ENCODE measurements at places on chromosomes 5 and 9.

DNA sequence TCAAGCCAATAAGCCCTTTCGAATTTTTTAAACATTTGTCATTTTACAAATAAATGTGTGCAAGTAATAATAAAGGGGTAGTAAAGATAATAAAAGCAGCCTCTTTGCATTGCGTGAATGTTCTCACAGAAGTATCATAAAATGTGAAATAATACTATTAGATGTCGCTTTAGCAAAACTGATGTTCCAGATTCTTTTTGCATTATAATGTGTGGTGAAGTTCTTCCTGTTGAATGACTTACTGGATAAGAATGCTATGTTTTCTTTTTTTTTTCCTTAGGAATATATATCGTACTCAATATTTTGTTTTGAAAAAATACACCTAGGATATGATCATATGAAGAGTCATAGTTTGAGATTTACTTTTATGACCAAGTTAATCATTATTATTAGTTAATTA, 85.2 kb upstream of the CDH12 start:
- no peaks in the 10 kb centered on the region for H3K4me1 ChIP-seq
- H3K36me3 ChIP-seq, result no peaks in the 10 kb centered on the region
- no peak for DNase-seq
- no peak overlapping the region for H3K4me3 ChIP-seq

- no peak overlapping the region for H3K4me3 ChIP-seq
- H3K36me3 ChIP-seq, result no peaks in the 10 kb centered on the region
- DNase-seq, result no peak
These were observed 694.5 kb upstream of the RIOK2 start for GRCh38 chr5:97877588-97877987.

GRCh38 chr5:179294131-179294780, 51.0 kb downstream of the ADAMTS2 start:
- no peak for DNase-seq
- no peaks in the 10 kb centered on the region for H3K4me1 ChIP-seq
- H3K27me3 ChIP-seq, result peaks cover 5% of the 10 kb centered on the region
- H3K36me3 ChIP-seq, result no peaks in the 10 kb centered on the region

GRCh38 chr9:77798140-77798539, 150.0 kb upstream of the GNA14 start:
- H3K27me3 ChIP-seq, result no peaks in the 10 kb centered on the region
- H3K4me3 ChIP-seq, result no peak overlapping the region
- no peaks in the 10 kb centered on the region for H3K36me3 ChIP-seq
- no peak overlapping the region for H3K27ac ChIP-seq
- no peaks in the 10 kb centered on the region for H3K4me1 ChIP-seq

- no peak for DNase-seq
- no peaks in the 10 kb centered on the region for H3K4me1 ChIP-seq
- no peak overlapping the region for H3K4me3 ChIP-seq
- H3K27ac ChIP-seq, result no peak overlapping the region
- H3K36me3 ChIP-seq, result no peaks in the 10 kb centered on the region
- no peaks in the 10 kb centered on the region for H3K27me3 ChIP-seq
These were observed 686.7 kb downstream of the CDH18 start for GRCh38 chr5:19301271-19301670.

DNA sequence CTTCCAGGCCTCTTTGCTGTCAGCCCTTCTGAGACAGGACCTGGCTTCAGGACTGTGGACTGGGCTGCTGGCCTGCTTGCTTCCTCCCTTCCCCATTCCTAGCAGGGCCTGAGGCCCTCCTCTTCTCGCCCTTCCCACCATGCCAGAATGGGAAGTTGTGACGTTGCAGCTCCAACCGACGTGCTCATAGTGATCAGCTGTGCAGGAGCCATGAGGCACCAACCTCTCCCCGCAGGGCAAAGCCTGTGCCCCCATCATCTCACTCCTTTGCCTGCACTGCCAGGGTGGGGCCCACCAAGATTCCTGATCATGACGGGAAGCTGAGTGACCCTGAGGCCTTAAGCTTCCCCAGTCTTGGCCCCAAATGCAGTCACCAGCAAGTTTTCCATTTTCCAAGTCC, 45.1 kb upstream of the GARNL3 start:
- no peak for DNase-seq
- no peaks in the 10 kb centered on the region for H3K27me3 ChIP-seq
- peaks cover 2% of the 10 kb centered on the region for H3K36me3 ChIP-seq
- H3K4me1 ChIP-seq, result peaks cover 20% of the 10 kb centered on the region

DNA sequence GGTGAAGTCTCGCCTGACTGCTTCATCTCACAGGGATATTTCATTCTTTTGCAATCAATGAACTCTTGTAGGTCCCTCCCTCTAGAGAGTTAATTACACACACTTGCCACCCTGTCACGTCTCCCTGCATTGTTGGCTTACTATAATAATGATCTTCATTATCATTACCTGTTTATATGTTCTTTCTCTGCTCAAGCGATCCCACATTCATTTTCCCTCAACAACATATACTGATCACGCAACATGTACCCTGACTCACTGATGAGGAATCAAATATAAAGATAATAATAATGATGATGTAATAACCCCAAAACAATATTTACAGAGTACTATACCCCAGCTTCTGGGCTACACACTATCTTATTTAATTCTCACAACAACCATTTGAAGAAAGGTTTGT, 88.5 kb downstream of the FEM1C start:
- H3K36me3 ChIP-seq, result no peaks in the 10 kb centered on the region
- H3K27ac ChIP-seq, result no peak overlapping the region
- no peaks in the 10 kb centered on the region for H3K4me1 ChIP-seq
- DNase-seq, result no peak

- H3K27me3 ChIP-seq, result peaks cover 8% of the 10 kb centered on the region
- H3K4me3 ChIP-seq, result no peak overlapping the region
- no peak overlapping the region for H3K27ac ChIP-seq
- DNase-seq, result no peak
- peaks cover 6% of the 10 kb centered on the region for H3K4me1 ChIP-seq
These were observed 11.9 kb upstream of the ARHGAP26 start for GRCh38 chr5:142758062-142758795.

DNA sequence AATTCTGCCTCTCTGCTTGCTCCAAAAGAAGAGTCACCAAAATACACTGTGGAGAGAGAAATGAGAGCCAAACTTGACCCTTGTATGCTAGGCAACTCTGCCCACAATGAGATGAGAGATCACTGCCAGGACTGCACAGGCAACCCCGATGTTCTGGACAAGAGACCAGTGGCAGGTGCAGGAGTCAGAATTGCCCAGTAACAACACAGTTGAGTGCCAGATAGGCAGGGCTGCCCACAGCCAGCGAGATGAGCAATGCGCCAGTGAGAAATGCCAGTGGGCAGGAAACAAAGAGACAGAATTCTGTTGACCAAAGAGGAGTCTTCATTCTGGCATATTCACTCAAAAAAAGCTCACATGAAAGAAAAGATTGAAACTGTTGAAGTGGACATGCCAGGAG, 570.7 kb downstream of the CAAP1 start:
- no peak for DNase-seq
- no peak overlapping the region for H3K27ac ChIP-seq
- H3K4me1 ChIP-seq, result no peaks in the 10 kb centered on the region
- H3K36me3 ChIP-seq, result no peaks in the 10 kb centered on the region

- H3K27me3 ChIP-seq, result no peaks in the 10 kb centered on the region
- H3K36me3 ChIP-seq, result no peaks in the 10 kb centered on the region
- H3K4me1 ChIP-seq, result no peaks in the 10 kb centered on the region
- H3K27ac ChIP-seq, result no peak overlapping the region
- no peak for DNase-seq
These were observed 448.1 kb downstream of the NFIB start for GRCh38 chr9:13865869-13866268.

- H3K27ac ChIP-seq, result no peak overlapping the region
- H3K4me1 ChIP-seq, result peaks cover 23% of the 10 kb centered on the region
- no peaks in the 10 kb centered on the region for H3K36me3 ChIP-seq
- peaks cover 24% of the 10 kb centered on the region for H3K27me3 ChIP-seq
- no peak overlapping the region for H3K4me3 ChIP-seq
These were observed 484.0 kb downstream of the GADD45G start for GRCh38 chr9:90088856-90089255.

DNA sequence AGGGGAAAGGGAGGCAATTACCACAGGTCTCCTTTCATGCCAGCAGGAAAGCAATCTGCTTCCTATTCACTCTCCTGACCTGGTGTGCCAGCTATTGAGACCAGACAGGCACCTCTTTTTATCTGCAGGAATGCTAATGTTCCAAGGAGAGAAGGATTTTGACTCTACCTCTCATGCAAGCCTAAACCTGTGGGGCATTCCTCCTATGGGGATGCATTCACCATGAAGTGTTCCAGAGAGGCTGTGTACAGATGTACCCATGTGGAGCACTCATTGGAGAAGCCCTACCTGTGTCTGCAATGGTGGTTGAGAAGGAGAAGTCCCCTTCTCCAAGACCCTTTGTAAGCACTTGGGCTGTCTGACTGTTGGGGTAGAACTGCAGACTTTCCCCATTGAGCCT, 45.4 kb upstream of the EDIL3 start:
- H3K4me1 ChIP-seq, result no peaks in the 10 kb centered on the region
- H3K27ac ChIP-seq, result no peak overlapping the region
- H3K36me3 ChIP-seq, result no peaks in the 10 kb centered on the region
- H3K27me3 ChIP-seq, result no peaks in the 10 kb centered on the region

DNA sequence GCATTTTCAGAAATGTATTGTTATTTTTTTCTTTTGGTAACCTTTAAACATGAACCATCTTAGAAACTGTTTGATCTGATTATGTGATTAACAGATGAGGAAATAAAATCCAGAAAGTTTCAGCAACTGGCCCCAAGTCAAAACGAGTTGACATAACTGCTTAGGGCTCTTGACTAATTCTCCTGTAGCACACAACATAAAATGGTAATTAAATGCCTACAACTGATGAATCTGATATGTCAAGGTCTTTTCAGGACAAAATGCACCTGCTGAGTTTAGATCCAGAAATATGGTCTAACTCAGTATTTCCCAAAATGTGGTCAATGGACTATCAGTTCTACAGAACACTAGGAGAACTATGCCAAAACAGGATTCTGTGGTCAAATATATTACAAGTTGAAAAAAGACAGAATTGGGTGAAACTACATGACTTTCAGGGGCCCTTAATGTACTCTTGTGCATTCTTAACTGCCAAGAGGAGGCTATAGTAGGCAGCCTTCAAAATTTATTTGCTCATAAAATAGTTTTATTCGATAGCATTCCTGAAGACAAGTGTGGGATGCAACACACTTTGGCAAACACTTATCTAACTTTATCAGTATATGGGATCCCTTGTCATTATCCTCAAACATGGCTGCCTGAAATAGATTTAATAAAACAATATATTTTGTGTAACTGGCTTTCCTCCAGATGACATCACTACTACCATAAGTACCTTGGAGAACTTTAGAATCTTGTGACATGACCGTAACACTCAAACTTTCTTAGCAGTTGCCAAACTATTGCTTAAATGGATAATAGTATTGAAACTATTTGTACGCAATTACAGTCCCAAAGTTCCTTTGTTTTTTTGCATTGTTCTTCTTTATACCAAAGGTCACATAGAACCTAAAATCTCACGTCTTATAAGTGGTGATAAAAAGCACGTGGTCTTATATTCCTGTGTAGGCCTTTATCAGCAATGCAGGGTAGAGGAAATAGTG, 59.4 kb downstream of the FBN2 start:
- no peaks in the 10 kb centered on the region for H3K36me3 ChIP-seq
- H3K4me3 ChIP-seq, result no peak overlapping the region
- no peak overlapping the region for H3K27ac ChIP-seq
- no peaks in the 10 kb centered on the region for H3K27me3 ChIP-seq
- no peak for DNase-seq

GRCh38 chr5:93327605-93328004, 253.4 kb downstream of the NR2F1-AS1 start:
- DNase-seq, result no peak
- no peaks in the 10 kb centered on the region for H3K27me3 ChIP-seq
- no peak overlapping the region for H3K27ac ChIP-seq
- no peaks in the 10 kb centered on the region for H3K36me3 ChIP-seq
- no peaks in the 10 kb centered on the region for H3K4me1 ChIP-seq
- H3K4me3 ChIP-seq, result no peak overlapping the region

DNA sequence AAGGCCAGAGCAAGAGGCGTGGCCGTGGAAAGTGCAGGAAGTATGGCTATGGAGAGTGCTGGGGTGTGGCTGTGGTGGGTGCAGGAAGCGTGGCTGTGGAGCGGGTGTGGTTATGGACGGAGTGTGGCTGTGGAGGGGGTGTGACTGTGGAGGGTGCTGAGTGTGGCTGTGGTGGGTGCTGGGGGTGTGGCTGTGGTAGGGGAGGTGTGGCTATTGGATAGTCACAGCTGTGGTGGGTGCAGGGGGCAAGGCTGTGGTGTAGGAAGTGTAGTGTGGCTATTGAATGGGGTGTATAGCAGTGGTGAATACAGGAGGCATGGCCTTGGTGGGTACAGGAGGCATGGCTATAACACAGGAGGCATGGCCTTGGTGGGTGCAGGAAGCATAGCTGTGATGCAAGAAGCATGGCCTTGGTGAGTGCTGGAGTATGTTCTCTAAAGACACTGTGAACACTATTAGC, 40.8 kb upstream of the SPATA31C2 start:
- H3K36me3 ChIP-seq, result no peaks in the 10 kb centered on the region
- H3K4me1 ChIP-seq, result peaks cover 2% of the 10 kb centered on the region
- H3K27me3 ChIP-seq, result peaks cover 26% of the 10 kb centered on the region
- H3K27ac ChIP-seq, result no peak overlapping the region
- no peak overlapping the region for H3K4me3 ChIP-seq

- H3K27ac ChIP-seq, result peak overlapping the region; percentile 31
- no peak overlapping the region for H3K4me3 ChIP-seq
- peaks cover 42% of the 10 kb centered on the region for H3K4me1 ChIP-seq
- H3K27me3 ChIP-seq, result no peaks in the 10 kb centered on the region
These were observed 236.3 kb downstream of the ARHGAP26 start for GRCh38 chr5:143006501-143006900.

DNA sequence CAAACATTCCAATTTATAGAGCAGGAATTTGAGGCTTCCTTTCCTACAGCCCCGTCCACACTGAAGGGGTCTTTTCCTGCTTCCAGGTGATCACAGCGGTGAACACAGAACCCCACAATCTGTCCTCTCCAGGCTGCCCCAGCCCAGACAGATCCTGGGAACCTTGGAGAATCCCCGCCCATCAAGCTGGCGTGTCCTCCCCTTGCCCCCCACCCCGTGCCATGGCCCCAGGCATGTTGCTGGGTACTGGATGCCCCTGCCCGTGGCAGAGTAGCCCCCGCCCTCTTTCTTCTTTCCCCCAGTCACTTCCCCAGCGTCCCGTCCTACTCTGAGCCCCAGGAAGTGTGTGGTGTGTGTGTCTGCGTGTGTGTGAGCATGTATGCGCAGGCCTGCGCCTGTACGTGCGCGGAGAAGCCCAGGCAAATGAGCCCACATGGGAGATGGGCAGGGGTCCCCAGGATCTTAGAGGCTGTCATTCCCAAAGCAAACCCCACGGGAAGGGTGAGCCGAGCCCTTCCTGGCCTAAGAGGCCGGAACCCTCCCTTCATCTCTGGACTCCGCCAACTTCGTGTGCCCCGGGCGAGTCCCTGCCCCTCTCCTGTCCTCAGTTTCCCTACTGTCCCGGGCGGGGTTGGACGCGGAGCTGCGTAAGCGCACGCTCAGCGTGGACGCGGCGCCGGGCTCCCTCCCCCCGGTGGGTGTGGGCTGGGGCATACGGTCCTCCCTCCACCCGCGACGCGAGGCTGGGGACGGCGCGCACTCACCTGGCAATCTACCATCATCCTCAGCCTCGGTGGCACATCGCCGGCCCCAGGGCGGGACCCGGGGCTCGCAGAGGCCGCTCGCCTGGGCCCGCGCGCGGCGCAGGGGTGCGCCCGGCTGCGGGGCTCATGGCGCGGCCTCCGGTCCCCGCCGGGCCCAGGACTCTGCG, 15.2 kb downstream of the GBGT1 start:
- peaks cover 56% of the 10 kb centered on the region for H3K4me1 ChIP-seq
- H3K36me3 ChIP-seq, result peaks cover 10% of the 10 kb centered on the region
- peak overlapping the region; percentile 96 for H3K27ac ChIP-seq
- peak overlapping the region; percentile 82 for H3K4me3 ChIP-seq
- no peaks in the 10 kb centered on the region for H3K27me3 ChIP-seq

GRCh38 chr5:2746561-2747032, 4.9 kb downstream of the IRX2 start:
- H3K4me3 ChIP-seq, result no peak overlapping the region
- no peak for DNase-seq
- peaks cover 10% of the 10 kb centered on the region for H3K36me3 ChIP-seq
- H3K27me3 ChIP-seq, result peaks cover 65% of the 10 kb centered on the region
- peaks cover 13% of the 10 kb centered on the region for H3K4me1 ChIP-seq
